ENCODE measurements at places on chromosomes 6 and 20. TPM values are rescaled to one million over a fixed set of nuclear protein-coding genes. Genes with fewer than 3 reads are reported as not detected.
A peak's percentile ranks its signal among the peaks of the same experiment; 100 is the strongest.

GRCh38 chr6:37499433-37500293, at the start of gene CCDC167:
TSS of gene CCDC167 (minus strand) at chr6:37499893. CDS start at chr6:37499863, 30 bp downstream.
- peak; percentile 97 for DNase-seq

DEFB115 gene
- not detected for total RNA-seq

DNA sequence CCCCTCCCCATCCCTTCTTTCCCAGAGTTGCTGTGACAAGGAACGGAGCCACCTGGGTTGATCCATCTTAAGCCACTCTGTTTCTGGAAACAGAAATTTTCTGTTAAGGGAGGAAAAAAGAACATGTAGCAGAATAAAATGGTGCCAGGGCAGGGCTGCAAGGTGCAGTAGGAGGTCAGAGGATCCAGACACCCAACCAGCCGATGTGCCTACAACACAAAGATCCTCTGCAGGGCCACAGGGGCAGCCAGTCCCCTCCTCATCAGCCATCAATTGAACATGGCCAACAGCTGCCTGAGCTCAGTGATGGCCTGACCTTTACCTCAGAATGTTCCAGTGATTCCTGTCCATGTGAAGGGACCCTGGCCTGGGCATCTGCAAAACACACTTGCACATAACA, 11.9 kb downstream of the MDFI start:
- DNase-seq = no peak

- no peak for DNase-seq
Observed at GRCh38 chr20:10466855-10467254, 31.8 kb downstream of the SLX4IP start.

DNA sequence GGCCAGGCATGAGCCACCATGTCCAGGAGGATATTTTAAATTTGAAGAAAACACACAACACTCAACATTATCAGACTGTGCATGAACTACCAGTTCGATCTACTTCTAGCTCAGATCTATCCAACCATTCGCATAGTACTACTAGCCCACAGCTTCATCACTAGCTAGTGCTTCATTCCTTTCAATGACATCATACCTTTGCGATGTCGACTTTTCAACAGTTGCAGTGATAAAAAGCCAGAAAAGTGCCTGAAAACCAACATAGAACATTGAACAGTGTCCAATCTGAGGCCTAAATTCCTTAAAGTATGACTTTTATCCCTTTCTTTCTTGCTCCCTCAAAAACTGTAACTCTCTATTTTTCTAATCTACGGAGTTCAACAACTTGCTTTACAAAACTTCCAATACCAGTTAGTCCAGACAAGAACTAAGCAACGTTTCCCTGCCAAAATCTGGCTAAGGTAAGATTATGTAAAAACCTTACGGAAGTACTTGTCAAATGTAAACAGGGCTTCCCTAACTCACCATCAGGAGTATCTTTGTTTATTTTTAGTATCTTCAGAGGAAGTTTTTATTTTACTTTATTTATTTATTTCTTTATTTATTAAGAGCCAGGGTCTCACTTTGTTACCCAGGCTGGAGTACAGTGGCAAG, 434.0 kb upstream of the JARID2 start:
- no peak for DNase-seq

DNA sequence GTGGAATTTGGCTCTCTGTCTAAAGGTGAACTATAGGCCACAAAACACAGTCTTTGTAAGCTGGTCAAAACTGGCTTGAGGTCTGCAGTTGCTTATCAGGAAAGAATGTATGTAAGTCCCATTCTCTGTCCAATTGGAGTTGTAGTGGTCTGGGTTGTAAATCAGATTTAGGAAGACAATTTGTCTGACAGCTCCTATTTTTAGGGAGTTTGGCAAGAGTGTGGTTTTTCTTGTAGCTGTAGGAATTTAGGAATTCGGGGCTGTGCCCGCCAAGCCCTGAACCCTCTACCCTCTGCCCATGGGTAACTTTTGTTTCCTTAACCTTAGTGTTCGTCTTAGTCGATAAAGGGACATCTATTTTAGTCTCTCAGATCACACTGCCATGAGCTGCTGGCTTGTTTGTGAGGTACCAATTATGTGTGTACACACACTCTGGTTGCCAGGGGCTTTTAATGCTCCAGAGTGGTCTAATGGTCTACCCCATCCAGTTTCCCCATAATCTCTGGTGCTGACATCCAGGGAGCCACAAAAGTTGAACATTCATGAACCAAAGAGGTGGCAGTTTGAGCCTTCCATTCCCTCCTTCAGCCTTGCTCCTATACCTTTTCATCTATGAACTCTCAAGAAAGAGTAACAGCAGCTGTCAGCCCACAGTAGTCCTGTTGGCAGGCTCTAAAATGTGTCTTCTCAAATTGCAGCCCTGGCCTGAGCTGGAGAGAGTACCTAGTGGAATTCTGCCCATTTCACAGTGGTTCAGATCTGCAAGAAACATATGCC, 93.0 kb downstream of the ANKRD6 start:
- no peak for DNase-seq

DNA sequence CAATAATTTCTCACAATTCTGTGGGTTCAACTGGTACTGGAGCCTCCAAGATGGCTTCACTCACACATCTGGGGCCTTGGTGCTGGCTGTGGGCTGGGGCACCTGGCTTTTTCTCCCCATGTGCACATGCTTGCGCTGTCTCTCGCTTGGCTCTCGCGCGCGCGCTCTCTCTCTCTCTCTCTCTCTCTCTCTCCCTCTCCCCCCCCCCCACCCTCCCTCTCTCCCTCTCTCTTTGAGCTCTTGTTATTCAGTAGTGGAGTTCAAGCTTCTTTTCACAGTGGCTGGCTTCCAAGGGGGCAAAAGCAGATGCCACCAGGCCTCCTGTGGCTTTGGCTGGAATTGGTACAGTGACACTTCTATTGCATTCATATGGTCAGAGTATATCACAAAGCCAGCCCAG, 10.8 kb upstream of the TBCC start:
- no peak for DNase-seq

DNA sequence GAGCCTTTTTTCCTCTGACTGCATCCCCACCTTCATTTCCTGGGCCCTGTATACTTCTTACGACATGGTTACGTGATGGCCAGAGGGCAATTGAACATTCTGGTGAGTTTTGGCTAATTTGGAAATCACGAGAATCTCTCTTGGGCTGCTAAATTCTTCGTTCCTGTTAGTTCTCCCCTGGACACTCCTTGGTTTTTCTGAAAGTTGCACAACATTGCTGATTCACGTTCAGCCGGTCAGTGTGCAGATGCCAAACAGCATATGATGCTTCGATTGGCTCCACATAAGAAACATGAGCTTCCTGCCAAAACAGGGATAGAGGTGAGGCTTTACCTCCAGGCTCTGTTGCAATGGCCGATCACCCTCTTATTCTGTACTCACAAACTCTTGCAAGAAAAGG, 119.4 kb upstream of the LY86 start:
- DNase-seq = no peak

CDH4 gene
- 0.08 TPM for total RNA-seq

MUCL3 gene
- total RNA-seq = not detected

RSPH9 gene
- 0.11 TPM for total RNA-seq

DNA sequence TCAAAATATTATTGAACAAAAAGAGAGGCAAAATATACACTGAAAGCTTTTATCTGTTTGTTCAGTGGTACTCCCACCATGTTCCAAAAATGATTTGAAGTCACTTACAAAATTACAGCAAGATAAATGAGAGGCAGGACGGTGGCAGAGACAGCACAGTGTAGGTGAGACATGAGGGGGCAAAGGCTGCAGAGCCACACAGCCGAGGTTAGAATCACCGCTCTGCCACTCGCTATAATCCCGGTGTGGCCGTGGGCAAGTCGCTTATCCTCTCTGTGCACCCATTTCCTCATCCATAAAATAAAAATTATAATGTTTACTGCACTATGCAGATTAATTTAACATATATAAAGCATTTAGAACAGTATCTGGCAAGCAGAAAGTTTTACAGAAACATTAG, 140.1 kb upstream of the BEND6 start:
- DNase-seq = no peak

GPSM3 gene
- total RNA-seq = 6.3 TPM

DNA sequence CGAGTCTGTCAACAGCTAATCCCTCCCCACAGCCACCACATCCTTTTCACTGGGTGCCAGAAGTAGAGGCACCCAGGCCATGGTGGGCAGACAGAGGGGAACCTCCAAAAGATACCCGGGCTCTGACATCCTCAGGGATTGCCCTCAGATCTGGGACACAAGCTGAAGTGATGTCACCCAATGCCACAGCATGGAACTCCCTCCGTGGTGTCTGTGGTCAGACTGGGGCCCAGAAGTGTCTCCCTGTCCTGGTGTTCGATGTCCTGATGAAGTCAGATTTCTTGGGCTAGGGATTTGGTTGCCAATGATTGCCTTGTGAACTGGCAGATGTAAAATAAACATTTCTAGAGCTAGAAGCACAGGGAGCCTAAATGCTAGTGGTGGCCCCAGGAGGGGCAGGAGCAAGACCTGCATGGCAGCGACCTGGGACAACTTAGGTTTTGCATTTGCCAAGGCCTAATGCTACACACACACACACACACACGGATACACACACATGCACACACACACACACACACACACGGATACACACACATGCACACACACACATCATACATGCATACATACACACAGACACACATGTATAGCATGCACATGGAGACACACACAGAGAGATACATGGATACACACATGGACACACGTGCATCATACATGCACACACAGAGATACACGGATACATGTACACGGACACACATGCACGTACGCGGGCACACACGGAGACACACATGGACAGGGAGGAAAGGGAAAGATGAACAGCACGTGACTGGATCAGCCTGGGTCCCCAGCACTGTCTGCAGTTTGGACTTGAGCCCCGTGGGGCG, 221.0 kb downstream of the NFATC2 start:
- DNase-seq = no peak

DNA sequence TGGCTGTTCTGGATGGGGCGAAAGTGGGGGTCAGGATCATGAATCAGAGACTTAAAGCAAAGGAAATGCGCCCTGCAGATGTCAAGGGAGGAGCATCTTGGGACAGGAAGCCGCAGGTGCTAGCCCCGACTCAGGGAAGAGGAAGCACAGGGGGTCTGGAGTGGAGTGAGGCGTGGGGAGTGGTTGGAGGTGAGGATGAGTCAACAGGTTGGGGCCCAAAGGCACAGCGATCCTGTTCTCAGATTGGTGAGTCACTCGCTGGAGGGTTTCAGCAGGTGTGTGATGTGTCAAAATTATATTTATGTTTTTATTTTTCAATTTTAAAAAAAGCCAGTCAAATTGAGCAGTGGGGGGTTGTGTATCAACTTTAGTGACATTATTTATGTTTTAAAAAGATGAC, 19.0 kb downstream of the PACSIN1 start:
- DNase-seq = no peak

DNA sequence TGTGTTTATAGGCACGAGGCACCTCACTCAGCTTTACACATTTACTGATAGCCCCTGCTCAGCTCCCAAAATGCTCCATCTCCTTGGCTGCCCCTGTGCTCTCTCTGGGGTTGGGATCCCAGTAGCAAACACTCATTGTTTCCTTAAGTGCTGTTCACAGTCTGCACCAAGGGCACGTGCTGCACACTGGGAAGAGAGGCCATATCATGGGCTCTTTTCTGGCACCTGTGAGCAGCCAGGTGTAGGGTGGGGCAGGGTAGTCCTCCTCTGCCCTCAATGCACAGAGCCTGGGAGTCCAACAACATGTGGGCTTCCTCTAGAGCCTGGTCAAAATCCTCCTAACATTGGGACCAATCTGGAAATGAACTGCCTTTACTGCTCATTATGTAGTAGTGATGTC, 67.9 kb downstream of the BANF2 start:
- DNase-seq = no peak

DNA sequence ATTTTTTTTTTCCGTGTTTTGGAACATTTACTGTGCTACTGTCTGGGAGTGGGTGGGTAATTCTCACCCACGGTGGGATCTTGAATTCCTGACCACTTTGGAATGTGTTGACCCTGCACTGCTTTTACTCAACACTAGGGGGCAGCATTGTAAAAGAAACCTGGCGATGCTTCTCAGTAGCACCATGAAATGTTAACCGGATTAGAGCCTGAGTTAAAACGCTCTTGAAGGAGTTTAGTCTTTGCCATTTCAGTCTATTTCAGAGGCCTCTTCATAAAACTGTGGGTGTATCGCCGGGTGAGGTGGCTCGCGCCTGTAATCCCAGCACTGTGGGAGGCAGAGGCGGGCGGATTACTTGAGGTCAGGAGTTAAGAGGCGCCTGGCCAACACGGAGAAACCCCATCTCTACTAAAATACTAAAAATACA, 114.4 kb upstream of the PRND start:
- DNase-seq = no peak

GNMT gene
- 0.97 TPM for total RNA-seq

- DNase-seq = no peak
Observed at GRCh38 chr6:110946498-110946897, 12.0 kb upstream of the GTF3C6 start.

DNA sequence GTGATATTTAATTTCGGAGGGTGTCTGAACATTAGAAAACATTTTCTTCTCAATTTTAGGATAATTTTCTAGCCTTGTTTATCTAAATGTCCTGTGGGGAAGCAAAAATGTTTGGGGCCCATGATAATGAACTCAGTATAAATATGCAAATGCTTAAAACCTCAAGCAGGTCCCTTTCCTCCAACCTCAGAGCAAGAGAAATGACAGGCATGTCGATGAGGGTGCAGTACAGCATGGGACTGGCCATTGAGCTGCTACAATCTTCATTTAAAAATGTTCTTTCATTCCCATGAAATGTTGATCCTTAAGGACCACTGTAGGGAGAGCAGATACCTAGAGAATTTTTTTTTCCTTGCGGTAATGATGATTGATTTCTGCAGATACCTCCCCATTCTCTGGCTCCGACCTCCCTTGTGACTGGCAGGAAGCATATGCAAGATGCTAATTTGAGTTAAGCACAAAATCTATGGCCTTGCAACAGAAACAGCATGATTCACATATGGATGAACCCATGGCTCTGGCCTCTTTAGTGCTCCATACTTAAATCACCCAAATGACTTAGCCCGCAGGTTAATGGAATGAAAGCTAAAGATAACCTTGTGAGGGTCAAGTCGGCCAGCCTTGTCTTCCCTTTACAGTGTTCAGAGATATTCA, 243.3 kb downstream of the SOX4 start:
- no peak for DNase-seq

- no peak for DNase-seq
Observed at GRCh38 chr6:170553534-170554012, 466 bp upstream of the PSMB1 start.
